ENCODE measurements at places on chromosomes 16 and 17.

DNA sequence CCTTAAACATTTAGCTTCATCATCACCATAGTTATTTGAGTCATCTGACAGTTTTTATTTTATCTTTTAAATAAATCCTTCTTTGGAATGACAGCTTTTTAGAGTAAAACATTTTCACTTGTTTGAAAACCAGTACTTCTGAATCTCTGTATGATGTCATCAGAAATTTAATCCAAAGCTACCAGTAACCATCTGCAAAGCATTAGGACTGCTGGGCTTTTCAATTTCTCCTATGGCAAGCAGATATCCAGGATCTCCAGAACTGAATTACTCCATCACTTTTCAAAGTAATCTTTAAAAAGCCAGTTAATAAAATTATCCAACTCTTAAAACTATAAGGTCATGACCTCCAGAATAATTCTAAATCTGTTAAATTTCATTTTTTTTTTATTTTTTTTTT, 51.5 kb downstream of the CHCT1 start:
- no peak for DNase-seq

GRCh38 chr16:8326232-8326631, 264.1 kb downstream of the TMEM114 start:
- DNase-seq: no peak

- DNase-seq: no peak
Observed at GRCh38 chr17:6097005-6097279, 26.8 kb downstream of the WSCD1 start.

GRCh38 chr17:41547921-41548843, 20.1 kb upstream of the KRT19 start:
- DNase-seq: peak; percentile 61

Measured in stimulated activated CD4-positive, alpha-beta T cell treated with anti-CD3 and anti-CD28 coated beads, Interleukin-2, amount 100 ng/mL, for 48 hours (primary cell).